MCF 10A (cell line): ENCODE measurements at places on chromosomes 4 and X.

- no peak overlapping the region for H3K27ac ChIP-seq
- no peak for DNase-seq
- H3K36me3 ChIP-seq: peaks cover 48% of the 10 kb centered on the region
- no peaks in the 10 kb centered on the region for H3K4me1 ChIP-seq
- no peaks in the 10 kb centered on the region for H3K27me3 ChIP-seq
These were observed 118.6 kb downstream of the LRBA start for GRCh38 chr4:150896497-150896896.

DNA sequence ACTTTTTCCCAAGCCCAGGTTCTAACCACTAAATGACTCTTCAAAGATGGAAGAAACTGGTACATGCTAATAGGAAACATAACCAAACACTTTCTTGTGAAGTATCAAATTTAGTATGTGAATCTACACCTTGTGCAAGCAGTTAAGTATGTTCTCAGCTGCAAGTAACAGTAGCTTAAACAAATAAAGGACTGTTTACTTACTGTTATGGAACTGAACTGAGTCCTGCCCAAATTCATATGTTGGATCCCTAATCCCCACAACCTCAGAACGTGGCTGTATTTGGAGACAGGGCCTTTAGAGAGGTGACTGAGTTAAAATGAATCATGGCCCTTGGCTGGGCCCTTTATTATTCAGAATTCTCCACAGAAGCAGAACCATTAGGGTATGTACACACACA is 178.7 kb downstream of the KDR start:
- no peak for DNase-seq
- no peaks in the 10 kb centered on the region for H3K36me3 ChIP-seq
- H3K4me3 ChIP-seq: no peak overlapping the region
- H3K27me3 ChIP-seq: no peaks in the 10 kb centered on the region

DNA sequence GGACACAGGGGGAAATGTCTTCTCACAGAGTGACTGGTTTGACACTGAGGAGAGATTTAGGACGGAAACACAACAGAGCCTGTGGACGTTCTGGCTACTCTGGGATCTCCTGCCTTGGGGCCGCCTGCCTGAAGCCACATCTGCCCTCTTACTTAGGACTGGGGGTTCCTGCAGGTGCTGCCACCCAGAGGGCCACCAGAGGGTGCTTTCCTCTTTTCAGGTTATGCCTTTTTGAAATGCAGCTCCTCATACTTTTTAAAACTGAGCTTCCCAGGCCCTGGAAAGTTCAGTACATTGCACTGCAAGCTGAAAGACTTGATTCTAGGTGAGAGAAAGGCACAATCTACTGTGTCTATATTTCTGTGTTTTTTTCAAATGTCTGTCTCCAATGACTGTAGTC is 92.2 kb upstream of the PGRMC2 start:
- no peak overlapping the region for H3K27ac ChIP-seq
- no peaks in the 10 kb centered on the region for H3K27me3 ChIP-seq
- peaks cover 16% of the 10 kb centered on the region for H3K4me1 ChIP-seq
- H3K36me3 ChIP-seq: no peaks in the 10 kb centered on the region
- DNase-seq: peak; percentile 59
- no peak overlapping the region for H3K4me3 ChIP-seq

- peak; percentile 83 for DNase-seq
- H3K27ac ChIP-seq: peak overlapping the region; percentile 79
- H3K4me1 ChIP-seq: peaks cover 34% of the 10 kb centered on the region
- H3K36me3 ChIP-seq: peaks cover 53% of the 10 kb centered on the region
These were observed 72.1 kb downstream of the PRSS12 start for GRCh38 chr4:118280501-118281218.

- H3K4me3 ChIP-seq: no peak overlapping the region
- H3K36me3 ChIP-seq: no peaks in the 10 kb centered on the region
- peaks cover 5% of the 10 kb centered on the region for H3K4me1 ChIP-seq
- no peaks in the 10 kb centered on the region for H3K27me3 ChIP-seq
These were observed 107.5 kb upstream of the VCX2 start for GRCh38 chrX:8278557-8278956.

DNA sequence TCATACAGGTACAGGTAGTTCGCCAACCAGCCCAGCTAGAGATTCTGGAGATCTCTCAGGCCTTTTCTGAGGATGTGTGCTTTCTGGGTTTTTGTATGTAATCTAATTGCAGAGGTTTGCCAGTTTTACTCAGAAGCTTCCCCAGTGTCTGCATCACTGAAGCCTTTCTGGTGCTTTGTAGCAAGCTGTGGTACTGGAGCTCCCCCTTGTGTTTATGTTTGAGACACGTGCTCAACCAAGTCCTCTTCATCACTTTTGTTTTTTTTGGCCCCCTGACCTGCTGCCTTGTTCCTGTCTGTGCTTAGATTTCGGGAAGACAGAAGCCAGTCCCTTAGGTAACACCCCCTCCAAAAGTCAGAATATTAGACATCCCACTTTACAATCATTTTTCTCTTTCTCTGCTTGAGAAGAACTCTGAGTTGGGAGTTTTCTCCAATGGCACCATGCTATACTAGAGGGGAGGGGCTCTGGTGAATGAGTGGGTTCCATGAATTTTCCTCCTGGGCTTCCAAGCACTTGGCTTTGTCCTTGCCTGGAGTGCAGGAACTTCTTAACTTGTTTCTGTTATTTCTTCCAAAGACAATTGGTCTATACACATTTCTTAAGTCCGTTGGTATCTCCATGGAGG is 128.4 kb upstream of the TBC1D9 start:
- H3K27me3 ChIP-seq: peaks cover 14% of the 10 kb centered on the region
- H3K36me3 ChIP-seq: peaks cover 6% of the 10 kb centered on the region
- H3K27ac ChIP-seq: no peak overlapping the region
- no peaks in the 10 kb centered on the region for H3K4me1 ChIP-seq
- no peak overlapping the region for H3K4me3 ChIP-seq
- peak; percentile 80 for DNase-seq

- H3K27ac ChIP-seq: peak overlapping the region; percentile 27
- H3K4me1 ChIP-seq: no peaks in the 10 kb centered on the region
- DNase-seq: no peak
- H3K4me3 ChIP-seq: no peak overlapping the region
- peaks cover 14% of the 10 kb centered on the region for H3K36me3 ChIP-seq
These were observed 162.1 kb downstream of the KDM6A start for GRCh38 chrX:45035071-45035470.
